ENCODE measurements at places on chromosomes 16 and 17.

DNA sequence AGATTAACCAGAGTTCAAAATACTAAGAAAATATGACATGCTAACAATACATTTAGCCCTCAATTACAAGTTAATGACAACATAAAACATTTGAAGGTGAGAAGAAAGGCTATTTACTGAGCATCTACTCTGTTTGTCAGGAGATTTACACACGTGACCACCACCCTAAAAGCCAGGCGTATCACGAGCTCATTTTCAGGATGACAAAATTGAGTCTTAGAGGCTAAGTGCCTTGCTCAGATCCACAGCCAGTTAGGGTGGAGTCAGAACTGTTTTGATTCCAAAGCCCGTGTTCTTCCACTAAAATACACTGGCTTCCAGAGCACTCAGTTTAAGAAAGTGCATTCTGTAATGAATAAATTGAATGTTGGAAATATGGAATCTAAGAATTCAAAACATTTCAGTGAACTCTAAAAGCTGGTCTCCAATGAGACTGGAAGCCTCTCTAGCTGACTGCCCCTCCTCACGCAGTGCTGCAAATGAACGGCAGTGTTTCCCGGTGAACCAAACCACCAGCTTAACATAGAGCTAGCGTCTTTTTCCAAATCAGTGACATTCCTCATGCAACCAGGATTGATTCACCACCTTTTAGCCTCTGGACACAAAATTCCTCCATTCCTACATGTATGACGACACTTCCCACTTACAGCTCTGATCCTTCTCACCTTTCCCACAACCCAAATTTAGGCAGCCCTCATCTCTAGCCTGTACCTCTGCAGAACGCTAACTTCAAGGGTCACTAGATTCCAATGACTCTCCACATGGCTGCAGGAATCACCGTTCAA lies 5.9 kb downstream of the ZDHHC7 start:
- DNase-seq = no peak

GRCh38 chr16:65336160-65336559 lies 214.3 kb upstream of the CDH11 start:
- no peak for DNase-seq

GRCh38 chr17:79803421-79803996 lies 6.6 kb upstream of the CBX8 start:
- DNase-seq = no peak

DNA sequence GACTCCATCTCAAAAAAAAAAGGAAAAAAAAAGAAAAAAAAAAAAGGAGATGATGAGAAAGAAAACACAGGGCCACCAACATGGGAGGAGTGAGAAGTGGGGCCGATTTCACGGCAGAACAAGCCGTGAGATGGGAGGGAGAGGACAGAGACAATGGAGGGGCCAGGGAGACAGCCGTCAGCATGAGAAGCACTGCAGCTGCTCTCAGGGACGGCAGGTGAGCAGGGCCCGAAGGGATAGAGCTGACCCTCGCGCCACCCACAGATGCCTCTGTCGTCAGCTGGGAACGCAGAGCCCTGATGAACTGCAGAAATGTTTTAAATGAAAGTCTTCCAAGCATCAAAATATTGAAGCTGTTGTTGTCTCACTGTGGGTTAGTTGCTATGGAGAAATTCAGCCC lies 20.3 kb downstream of the PITPNM3 start:
- no peak for DNase-seq

DNA sequence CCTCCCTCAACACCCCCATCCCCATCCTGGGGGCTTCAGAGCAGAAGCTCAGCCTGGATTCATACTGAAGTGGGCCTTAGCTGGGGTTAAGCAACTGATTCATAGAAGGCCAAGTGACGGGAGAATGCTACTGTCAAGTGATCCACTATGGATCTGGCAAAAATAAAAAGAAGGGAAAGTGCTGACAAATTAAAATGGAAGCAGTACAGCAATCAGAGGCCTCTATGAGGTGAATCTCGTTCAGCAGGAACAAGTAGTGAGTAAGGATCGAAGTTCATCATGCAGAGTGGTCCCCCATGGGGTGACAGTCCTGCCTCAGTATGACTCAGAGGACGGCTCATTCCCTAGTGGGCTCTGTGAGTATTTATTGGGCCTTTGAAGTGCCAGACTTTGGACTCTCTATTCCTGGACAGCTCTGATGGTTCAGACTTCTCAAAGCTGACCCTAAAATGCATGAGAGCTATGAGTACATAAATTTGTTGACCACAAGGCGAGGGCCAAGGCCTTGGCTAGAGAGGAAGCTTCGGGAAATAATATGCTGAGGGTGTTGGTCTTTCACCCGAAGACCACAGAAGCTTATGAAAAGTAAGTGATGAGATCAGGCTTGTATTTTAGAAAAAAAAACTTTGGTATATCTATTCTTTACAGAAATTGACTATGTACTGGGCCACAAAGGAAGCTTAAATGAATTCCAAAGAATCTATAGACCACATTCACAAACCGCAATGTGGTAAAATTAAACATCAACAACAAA lies 5.3 kb upstream of the NSMCE1 start:
- peak; percentile 96 for DNase-seq

DNA sequence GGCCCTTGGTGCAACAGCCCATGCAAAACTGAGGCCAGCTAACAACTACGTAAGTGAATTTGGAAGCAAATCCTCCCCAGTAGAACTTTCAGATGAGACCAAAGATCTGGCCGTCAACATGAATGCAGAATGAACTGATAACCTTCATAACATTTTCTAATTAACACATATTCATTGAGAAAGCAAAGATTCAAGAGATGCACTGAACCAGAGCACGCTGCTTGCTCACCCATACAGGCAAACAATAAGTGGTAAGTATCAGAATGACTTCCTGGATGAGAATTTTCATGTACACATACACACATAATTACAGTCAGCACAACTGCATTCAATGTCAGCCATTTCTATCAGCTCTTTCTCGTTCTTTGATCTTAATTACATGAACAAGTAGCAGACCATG lies 30.6 kb downstream of the XYLT1 start:
- DNase-seq = no peak

DNA sequence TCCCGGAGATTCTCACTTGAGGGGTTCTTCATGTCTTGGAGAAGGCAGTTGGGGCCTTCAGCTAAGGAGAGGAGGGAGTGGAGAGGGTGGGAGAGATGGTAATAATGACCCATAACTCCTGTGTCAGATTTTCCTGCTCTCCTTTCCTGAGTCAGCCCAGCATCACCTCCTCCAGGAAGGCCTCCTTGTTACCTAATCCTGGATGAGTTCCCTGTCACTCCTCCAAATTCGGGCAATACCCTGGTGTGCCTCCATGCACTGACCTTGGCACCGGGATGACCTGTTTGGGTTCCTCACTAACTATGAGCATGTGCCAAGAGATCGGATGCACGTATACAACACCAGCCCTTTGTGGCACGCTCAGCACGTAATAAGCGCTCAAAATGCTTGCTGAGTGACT lies 38.8 kb downstream of the SDK2 start:
- DNase-seq = no peak

DNA sequence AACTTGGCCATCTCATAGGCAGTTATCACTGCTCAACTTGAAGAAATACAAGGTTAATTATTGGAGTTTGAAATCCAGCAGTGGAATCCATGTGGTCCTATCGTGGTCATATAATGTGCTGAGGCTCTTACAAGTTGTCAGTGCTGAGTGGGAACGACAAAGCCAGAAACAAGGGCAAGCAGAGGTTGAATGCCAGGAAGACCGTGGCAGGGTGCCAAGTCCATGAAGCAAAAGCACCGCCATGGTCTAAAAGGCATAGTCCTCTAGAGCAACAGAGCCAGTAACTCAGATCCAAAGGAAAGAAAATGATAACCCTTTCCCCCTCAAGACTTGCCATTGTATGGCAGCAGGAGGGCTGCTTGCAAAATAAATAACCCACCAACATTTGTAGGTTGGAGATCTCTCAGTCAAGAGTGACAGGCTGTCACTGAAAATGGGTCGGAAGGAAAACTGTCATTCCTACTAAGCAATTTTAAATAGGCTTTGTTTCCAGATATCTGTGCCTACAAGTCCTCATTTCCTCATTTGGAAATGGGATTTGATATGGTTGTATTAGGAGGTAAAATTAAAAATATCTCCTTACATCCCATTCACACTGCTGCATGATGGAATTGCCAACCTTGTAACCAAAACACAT lies 36.4 kb upstream of the HSBP1 start:
- DNase-seq = no peak

DNA sequence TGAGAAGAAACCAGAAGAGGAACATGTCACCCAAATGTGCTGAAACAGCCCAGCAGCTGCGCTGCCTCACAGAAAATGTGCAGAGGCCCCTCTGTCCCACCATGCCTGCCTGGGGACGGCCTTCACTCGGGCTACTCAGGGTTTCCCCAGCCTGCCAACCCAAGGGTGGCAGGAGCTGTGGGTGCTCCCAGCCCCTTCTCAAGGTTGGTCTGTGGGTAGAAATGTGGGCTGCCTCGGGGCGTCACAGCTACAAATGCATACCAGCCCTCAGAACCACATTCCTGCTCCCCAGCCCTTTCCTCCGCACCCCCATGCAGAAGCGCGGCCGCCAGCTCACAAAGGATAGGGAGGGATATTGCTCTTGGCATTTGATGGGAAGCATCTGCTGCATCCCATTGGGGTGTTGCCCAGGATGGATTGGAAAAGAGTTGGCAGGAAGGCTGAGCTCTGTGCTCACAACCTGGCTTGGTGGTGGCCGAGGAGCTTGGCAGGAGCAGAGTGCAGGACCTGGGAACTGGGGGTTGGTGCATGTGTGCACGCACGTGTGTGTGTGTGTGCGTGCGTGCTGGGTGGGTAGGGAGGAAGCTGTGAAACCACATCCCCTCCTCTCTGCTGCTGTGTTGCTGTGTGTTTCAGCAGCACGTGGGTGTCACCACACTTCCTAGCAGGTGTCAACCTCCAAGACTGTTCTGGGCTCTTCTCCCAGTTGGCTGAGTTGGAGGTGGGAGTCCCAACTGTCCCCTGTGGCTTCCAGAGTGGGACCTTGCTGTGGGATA lies 304.4 kb downstream of the SEC14L1 start:
- peak; percentile 87 for DNase-seq

DNA sequence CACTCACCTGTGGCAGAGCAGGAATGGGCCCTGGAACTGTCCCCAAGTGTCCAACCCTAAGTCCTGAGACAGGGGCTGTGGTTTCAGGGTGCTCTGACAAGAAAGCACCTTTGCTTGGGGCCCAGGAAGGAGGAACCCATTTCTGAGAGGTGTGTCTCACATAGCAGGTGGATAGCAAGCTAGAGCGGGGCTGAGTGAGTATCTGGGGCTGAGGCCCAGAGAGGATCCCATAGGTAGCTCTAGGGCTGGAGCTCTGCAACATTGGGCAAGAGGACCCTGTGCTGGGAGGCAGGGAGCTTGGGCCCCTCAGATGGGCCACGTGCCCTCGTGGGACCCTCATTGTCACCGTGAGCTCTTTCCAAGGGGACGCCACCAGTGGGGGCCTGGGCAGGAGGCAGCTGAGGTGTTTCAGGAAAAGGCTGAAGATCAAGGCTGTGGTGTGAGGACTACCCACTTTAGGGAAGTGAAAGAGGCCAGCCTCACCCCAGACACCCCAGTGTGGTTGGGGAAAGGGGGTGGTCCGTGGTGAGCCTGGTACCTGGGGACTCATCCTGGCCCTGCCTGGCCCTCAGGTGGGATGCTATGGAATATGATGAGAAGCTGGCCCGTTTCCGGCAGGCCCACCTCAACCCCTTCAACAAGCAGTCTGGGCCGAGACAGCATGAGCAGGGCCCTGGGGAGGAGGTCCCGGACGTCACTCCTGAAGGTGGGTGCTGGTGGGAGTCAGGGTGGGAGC lies 5.3 kb downstream of the DEF8 start:
- DNase-seq = no peak
